Left hindlimb (tissue), 1 donor: ENCODE measurements at places on chromosomes 5 and 9.
A peak's percentile ranks its signal among the peaks of the same experiment; 100 is the strongest.

DNA sequence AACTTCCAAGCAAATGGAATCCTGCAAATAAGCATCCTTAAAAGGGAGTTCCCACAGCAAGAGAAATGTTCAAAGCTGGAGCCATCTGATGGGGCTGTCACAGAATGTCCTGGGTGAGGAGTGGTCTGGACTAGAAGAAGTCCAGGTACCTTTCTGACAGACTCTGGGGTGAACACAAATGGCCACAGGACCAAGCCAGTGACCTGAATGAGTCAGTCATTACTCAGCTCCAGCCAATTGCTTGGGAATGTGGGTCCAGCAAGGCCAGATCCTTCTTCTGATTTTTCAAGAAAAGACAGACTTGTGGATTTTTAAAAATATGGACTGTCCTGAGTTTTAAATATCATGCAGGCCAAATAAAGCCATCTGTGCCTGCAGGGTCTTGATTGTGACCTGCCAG is 30.1 kb downstream of the GALNT10 start:
- DNase-seq = no peak

DNA sequence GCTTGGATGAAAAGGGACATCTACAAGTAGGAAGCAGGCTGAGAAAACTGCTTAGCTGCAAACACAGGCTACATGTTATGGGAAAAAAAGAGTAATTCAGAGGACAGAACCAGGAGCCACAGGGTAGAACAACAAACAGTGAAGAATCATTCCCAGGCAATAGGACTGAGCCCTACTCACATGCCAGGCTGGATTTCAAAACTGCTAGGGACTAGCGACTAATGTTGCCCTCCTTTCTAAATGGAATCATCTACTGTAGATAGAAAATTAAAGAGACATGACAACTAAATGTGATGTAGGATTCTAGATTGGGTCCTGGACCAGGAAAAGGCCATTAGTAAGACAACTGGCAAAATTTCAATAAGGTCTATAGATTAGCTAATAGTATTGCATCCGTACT is 15.3 kb downstream of the NRG2 start:
- no peak for DNase-seq

DNA sequence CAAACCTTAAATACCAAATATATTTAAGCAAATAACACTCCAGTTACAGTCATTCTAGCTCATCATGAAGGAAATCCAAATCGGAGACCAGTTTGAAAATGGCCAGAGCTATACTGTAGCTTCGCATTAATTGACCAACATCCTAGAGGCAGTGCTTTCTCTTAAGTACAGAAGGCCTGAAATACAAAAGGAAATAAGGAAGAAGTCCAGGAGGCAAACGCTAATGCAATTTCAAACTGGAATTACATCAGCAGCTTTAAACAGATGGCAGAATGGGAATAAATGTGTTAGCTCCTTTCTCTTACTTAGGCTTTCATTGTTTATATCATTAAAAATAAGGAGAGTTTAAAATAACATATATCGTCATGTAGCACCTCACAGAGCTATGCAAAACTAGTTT is 197.0 kb downstream of the SEC61B start:
- no peak for DNase-seq

- DNase-seq = no peak
These were observed 1247.0 kb upstream of the ACO1 start for GRCh38 chr9:31137176-31138160.

GRCh38 chr5:78837836-78838235 is 147.3 kb downstream of the ARSB start:
- no peak for DNase-seq

GRCh38 chr9:127114606-127115005 is 7.8 kb downstream of the ANGPTL2 start:
- DNase-seq = no peak

GRCh38 chr9:129398101-129398960 is 220.3 kb upstream of the IER5L start:
- DNase-seq = peak; percentile 28

- peak; percentile 50 for DNase-seq
These were observed at the start of gene MCIDAS for GRCh38 chr5:55226934-55227663. MCIDAS (minus strand) TSS chr5:55227315; CDS start chr5:55227138, 177 bp downstream.

GRCh38 chr9:129222819-129223218 is 44.8 kb upstream of the IER5L start:
- DNase-seq = no peak

DNA sequence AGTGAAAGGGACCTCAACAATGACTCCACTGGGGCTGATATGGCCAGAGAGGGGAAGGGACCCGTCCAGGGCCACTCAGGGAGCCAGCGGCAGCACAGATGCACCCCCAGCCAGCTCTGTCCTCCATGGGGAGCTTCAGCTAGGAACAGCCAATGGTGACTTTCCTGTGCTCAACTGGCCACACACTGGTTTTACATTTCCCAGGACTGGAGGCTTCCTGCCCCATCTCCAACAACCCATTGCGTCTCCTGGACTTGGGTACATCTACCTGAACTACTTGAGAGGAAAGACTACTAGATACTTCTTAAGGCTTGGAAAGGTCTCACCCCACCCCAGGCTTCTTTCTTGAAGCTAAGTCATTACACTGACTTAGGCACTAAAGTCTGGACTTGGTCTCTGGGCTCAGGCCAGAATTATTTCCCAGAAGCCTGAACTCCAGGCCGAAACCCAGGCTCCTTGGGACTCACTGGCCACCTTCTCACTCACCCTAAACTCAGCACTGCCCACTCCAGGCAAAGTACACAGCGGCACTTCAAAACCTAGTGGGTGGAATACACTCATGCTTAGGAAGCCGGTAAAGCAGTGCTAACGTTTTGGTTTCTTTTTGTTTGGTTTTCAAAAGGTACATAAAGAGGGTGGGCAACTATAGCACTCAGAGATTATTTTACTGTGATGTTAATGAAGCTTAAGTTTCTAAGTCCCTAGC is 1.5 kb downstream of the IGFBPL1 start:
- DNase-seq = no peak

GRCh38 chr5:33161421-33161820 is 279.3 kb upstream of the TARS1 start:
- no peak for DNase-seq
